Suprapubic skin (tissue), 4 donors: ENCODE measurements at places on chromosomes 1 and 21. TPM values are rescaled to one million over a fixed set of nuclear protein-coding genes. Genes with fewer than 3 reads are reported as not detected.

The OR10J1 gene
- total RNA-seq: not detected

DNA sequence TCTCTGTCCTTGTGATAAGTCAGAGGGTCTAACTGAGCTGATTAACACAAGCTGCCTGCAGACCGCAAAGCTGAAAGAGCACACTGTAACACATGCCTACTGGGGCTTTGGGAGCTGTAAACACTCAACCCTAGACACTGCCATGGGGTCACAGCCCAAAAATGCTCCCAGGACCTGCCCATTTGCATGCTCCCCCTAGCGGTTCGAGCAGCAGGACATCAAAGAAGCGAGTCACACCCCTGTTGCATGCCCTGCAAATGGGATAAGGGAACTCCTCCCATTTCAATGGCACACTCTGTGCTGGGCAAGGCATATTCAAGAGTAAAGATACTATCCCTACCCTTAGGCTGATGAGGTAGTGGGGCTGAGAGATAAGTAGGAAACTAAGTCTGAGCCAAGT is 22.8 kb downstream of the LCE3E start:
- DNase-seq: no peak

The DMBX1 gene
- 0.55 TPM for total RNA-seq

The TMEM61 gene
- 6.3 TPM for total RNA-seq

DNA sequence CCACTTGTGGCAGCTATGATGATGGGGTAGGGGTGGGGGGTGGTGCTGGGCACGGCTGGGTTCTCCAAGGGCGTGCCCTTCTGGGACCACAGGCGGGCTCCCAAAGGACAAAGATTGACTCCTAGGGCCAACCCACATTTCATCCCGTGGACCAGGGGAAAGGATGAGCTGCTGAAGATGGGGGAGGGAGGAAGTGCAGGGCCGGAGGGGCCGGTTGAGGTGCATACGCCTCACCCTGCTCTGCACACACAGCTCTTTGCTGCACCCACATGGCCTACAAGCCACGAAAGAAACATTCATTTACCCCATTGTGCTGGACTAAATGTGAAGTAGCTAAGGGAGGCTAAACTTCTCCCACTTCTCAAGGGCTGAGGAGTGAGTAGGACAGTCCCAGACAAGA is 34.2 kb upstream of the GNPAT start:
- no peak for DNase-seq

- DNase-seq: no peak
These were observed 40.9 kb downstream of the SMYD2 start for GRCh38 chr1:214321705-214322453.

- peak; percentile 24 for DNase-seq
These were observed 62.5 kb upstream of the TARBP1 start for GRCh38 chr1:234541286-234541975.

DNA sequence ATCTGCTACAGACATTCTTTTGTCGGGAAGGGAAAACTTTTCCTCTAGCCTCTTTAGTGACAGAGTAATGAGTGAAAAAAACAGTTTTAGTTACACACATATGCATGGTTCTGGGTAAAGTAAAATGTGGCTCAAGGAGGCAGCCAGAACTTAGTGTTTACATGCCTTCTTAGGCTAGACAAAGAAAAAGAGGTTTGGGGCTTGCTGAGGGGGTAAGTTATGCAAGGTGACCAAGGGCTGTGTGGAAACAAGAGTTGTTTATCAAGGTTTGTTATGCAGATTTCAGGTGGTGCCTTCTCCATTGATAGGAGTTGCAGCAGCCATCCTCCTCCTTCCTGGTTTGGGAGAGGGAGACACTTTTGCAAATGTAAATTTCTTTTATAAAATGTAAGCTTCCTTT is 66.5 kb upstream of the RAB3GAP2 start:
- no peak for DNase-seq

- DNase-seq: no peak
These were observed 531.9 kb upstream of the CAMK1G start for GRCh38 chr1:209051570-209051969.

- peak; percentile 91 for DNase-seq
These were observed 45.5 kb downstream of the CD46 start for GRCh38 chr1:207797229-207797973.
